Activated CD8-positive, alpha-beta memory T cell treated with anti-CD3 and anti-CD28 coated beads, Interleukin-2, amount 50 U/mL, for 4 hours (primary cell): ENCODE measurements at places on chromosomes 16 and 17.

- DNase-seq, result no peak
Observed at GRCh38 chr17:64424324-64424849, 24.5 kb upstream of the MILR1 start.

GRCh38 chr17:80125656-80126448, 21.1 kb downstream of the EIF4A3 start:
- no peak for DNase-seq

DNA sequence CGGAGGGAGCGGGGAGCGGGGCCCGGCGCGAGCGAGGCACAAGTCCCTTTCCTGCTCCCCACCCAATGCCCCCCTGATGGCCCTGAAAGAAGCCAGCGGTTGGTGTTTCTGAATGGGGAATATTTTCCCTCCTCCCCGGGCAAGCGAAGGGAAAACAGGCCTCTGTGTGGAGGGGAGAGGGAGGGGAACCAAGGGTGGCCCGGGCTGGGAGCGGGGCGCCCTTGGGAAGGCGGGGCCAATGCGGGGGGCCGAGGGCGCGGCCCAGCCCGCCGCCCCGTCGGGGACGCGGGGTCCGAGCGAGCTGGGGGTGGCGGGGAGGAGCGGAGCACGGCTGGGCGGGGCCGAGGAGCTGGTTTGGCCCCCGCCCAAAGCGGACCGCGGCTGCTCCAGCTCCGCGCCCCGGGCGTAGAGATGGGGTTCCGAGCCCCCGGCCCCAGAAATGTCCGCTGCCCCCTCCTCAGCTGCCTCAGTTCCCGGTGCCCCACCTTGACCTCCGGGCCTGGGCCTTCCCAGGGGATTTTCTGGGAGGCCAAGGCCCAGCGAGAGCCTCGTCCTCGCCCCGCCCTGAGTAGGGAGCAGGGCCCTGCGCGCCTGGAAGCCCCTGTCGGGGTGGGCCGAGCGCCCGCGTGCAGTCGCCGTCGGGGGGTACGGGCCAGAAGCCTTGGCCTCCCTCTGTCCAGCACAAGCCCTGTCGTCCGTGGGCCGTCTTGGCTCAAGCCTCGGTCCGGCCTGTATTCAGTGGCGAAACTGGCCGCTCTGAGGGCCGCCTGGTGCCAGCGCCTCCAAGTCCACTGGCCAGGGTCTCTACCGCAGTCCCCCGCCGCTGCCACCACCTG, 3.9 kb upstream of the HEXIM1 start:
- DNase-seq, result no peak

- no peak for DNase-seq
Observed at GRCh38 chr17:4049546-4049945, 85.3 kb upstream of the ATP2A3 start.

DNA sequence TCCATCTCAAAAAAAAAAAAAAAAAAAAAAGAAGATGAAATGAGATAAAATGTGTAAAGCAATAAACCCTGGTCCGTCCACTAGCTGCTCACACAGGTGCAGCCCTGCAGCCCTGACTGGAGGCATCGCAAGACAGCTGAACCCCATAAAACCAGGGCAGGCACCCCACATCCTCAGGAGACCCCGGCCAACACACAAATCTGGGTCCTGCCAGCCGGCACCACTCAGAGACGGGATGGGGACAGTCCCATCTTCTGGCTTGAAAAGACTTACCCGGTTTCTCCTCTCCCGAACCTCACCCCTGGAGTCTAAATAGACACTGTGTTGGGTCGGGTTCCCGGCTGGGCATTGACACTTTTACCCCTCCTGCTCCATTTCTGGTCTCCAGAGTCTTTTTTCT, 52.7 kb upstream of the TNRC6C start:
- DNase-seq, result no peak

DNA sequence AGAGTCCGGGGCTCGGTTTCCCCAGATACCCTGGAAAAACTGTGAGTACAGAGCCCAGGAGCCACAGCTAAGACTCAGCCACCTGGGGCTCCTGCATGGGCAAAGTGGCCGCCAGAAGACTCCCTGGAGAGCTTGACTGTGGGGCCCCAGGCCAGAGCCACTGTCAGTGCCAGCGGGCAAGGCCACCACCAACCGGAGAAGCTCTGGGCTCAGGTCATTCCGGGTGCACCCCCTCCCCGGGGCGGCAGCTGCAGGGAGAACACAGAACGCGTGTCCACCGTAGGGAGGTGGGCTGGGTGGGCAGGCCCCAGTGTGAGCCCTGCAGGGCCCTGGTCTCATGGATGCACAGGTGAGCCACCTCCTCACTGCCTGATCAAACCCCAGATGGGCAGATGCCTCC, 22.3 kb upstream of the RBFOX3 start:
- DNase-seq, result no peak

GRCh38 chr17:59073972-59074371, 32.7 kb downstream of the TRIM37 start:
- DNase-seq, result no peak

DNA sequence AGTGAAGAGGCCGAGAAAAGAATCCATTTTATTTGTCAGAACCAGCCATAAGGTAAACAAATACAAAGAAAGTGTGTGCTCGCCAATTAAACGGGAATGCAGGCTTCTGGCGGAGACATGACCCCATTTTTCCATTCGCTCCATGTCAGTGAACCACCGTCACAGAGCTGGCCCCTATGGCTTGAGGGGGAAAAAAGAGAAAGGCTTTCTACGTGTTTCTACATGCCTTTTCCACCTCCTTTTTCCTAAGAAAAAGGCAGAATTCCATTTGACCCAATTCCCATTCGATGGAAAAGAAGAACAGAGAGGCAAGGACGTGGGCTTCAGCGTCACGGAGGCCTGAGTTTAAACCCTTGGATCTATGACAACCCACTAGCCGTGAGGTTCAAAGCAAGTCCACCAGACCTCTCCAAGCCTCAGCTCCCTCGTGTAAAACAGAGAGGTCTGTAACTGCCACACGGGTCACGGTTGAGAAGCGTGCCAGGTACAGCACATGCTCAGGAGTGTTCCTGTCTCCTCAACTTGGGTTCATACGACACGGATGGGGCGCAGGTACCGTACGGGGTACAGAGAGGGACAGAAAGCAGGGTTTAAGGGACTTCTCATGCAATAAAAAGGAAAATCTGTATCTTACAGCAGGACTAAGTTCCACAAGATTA, 91.9 kb downstream of the NXN start:
- no peak for DNase-seq

DNA sequence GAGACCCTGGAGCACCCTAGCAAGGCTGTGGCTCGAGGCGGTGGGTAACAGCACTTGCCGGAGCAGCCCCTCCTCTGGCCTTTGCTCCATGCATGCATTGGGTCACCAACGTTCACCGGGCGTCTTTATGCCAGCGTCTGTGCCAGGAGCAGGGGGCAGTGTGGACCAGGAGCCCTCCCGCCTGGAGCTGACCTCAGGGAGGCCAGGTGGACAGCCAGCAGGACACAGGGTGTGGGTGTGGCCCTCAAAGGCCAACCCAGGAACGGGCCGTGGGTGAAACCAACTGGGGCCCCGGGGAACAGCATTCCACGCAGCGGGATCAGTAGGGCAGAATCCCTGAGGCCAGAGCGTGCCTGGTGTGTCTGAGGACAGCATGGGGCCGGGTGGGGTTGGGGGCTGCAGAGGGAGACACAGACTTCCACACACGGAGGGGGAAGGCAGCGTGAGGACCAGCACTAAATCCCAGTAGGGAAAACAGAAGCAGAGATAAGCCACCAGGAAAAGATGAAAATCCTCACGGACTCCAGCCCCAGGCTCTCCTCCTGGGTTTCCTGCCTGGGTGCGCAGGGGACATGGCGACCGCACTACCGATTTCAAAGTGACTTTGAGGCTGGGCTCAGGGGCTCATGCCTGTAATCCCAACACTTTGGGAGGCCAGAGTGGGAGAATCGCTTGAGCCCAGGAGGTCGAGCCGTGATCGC, 2.9 kb upstream of the CD7 start:
- peak; percentile 14 for DNase-seq

DNA sequence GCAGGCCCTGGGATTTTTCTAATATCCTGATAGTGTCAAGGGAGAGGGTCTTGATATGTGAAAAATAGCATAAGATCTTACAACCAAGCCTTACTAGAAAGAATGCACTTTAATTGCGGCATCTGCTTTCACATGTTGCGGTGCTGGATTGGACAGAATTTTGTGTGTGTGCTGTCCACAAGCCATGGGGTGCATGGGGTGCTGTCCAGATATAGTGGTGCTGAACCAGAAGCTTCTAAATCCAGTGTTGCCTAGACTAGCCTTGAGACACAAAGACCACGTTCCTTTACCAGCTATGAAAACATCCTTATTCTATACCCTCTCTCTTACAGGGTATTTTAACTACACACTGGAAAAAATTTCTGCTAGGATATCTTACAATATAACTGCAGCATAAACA, 244.0 kb downstream of the TMEM114 start:
- DNase-seq, result no peak

GRCh38 chr16:66728117-66728787, 23.2 kb downstream of the DYNC1LI2 start:
- no peak for DNase-seq

GRCh38 chr17:17987901-17988300, 15.2 kb downstream of the DRC3 start:
- DNase-seq, result no peak

DNA sequence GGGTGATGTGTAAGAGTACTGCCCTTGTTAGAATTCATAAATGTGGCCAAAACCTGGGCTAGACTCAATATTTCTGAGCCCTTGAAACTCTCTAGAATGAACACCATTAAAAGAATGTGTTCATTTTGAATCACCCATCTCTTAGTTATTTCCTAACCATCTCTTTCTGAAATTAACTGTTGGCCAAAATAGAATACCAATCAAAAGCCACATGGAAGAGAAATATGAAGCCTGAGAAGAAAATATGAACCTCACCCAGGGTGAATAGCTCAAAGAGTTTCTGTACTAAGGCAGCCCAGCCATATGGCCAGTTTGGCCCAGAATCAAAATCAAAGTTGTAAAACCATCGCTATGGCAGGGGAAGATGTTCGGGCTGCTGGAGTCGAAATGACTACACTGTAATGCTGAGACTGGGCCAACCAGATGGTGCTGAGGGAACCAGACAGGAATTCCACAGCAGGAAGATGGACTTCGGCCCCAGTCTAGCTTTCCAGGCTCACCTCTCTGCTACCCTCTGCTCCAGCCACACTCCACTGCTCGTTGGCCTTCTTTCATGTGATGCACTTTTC, 154.3 kb upstream of the ZFHX3 start:
- DNase-seq, result no peak

DNA sequence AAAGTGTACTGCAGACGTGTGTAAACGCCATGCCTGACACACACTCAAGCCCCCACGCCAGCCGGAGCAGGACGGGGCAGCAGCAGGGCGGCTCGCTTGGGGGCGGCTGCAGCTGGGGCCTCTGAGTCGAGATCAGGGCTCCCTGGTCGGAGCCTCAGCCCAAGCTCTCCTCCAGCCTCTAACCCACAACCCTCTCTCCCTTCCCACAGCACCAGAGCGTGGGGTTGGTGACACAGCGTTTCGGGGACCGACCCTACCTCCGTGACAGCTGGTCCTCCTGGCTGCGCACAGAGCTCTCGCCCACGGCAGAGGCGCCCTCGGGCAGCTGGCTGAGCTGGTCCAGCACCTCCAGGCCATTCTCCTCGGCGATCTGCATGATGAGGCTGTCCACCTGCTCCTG, 11.2 kb downstream of the CHMP1A start:
- DNase-seq, result no peak

DNA sequence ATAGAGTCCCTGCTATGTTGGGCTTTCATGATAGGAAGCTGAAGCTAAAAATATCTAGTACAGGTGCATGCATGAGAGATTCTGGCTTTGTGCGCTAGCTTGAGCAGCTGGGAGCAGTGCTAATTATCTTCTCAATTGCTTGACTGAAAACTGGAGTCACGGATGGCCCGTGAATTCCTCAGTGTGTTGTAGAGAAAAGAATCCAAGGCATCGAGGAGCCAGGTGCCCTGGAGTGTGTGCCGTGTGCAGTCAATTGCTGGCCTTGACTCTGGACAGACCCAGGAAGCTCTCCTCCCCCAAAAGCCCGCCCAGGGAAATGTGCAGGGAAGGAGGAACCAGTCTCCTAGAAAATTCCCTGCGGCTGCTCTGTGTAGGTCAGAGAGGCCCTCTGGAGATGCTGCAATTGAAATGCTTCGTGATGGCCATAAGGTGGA, 14.2 kb downstream of the LGALS3BP start:
- no peak for DNase-seq

GRCh38 chr17:77769215-77769614, 189.3 kb upstream of the TNRC6C start:
- DNase-seq, result no peak

DNA sequence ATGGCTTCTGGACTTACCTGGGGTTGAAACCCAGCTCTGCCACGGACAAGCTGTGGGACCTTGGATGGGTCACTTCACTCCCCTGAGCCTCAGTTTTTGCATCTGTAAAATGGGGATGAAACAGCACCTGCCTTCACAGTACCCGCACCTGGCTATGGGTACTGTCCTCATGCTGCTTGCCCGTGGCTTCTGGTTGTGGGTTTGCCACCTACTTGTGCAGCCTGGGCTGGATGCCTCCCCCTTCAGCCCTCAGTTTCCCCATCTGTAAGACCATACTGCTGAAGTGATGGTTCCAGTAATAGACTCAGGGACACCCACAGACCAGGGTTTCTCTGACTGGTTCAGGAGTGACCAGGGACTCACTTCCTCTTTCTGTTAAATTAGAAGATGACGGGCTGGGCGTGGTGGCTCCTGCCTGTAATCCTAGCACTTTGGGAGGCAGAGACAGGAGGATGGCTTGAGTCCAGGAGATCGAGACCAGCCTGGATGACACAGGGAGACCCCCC, 9.4 kb downstream of the GLIS2 start:
- no peak for DNase-seq

DNA sequence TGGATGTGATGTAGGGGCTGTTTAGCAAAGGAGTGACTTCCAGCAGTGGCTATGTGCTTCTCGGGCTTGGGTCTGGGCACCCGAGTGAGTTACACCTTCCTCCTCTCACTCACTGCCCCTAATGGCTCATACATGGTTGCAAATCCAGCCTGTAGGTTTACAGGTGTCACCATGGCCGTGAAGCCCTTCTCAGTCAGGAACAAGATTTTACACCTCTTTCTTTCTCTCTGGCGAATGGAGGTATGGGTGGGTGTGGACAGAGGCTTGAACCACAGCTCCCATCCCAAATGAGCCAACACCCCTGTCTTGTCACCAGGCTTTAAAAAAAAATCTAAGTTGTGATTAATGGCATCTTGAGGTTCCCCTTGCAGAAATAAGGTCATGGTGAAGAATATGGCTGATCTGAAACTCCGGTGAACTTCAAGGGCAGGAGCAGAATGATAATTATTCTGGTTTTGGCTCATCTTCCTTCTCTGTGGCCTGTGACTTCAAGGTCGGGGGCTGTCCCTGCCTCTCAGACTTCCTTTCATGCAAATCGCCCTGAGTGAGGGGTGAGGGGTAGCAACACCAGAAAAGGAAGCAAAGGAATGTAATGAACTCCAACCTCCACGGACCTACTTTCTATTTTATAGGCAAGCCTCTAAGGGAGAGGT, 331.2 kb downstream of the MAF start:
- DNase-seq, result no peak

GRCh38 chr17:46832945-46833839, 14.7 kb upstream of the WNT3 start:
- no peak for DNase-seq
